ENCODE measurements at places on chromosomes 1 and 21.

DNA sequence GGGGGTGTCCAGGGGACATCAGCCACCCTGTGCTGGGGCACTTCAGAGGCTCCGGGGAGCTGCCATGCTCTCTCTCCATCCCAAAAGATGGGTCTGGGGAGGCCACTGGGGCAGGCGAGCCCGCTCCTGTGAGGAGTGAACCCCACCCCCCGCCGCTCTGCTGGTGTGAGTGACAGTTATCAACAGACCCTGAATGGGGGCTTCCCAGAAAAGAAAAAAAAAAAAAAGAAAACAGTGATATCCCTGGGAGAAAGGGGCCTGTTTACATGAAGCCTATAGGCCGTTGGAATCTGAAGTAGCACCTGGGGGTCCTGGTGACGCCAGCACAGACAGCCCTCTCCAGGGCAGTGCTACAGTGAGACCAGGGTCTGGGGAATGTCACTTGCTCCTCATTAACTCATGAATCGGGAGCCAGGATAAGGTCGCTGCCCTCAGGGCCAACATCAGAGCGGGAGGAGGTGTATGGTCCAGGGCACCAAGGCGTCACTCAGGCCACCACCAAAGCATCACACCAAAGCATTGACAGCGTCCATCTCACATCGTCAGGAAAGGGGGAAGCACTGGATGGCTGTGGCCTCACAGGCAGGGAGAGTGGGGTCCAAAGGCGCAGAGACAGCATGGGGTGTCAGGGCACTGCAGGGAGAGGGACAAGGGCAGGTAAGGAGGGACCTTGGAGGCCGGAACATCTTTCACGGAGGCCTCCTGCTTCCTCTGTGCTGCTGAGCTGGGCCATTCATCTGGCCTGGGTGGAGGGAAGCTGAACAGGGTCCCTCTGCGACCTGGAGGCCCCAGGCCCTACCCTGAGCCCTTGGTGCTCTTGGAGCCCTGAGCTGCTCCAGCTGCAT lies 8.4 kb upstream of the NPHP4 start:
- no peak for DNase-seq

- no peak for DNase-seq
Measured at GRCh38 chr1:194288238-194288637, 1101.8 kb upstream of the B3GALT2 start.

DNA sequence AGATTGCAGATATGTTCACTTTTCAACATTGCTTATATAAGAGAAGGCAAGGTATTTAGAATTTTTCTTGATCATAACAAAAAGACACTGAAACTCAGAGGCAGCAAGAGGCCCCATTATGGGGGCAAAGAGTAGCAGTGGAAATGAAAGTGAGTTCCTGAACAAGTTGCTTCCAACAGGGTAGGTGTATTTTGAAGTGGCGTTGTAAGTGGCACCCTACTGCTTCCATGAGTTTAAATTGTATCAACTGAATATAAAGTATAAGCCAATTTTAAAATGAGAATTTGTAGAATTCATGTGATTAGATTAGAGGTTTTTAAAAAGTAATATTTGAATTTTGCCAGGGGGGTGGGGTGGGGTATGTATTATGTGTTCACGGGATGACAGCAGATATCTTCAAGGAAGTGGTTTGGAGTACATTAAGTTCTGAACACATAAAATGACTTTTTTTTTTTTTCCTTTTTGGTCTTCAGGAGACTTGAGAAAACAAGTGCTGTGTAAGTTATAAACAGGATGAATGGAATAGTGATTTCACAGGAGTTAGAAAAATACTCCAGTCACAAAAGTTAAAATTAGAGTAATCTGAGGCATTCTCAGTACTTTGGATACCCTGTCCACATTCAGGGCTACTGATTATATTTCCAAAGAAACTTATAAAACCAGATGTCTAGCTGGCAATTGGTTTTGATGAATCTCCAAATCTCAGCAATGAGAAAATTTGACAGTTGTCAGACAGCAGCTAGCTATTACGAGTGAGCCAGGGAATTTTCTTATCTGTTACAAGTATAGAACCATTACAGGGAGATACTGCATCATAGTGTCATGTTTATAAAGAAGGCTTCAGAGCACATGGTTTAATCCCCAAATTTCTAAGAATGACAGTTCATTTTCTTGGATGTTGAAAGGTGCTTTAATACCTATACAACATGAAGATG lies 182.0 kb downstream of the ST6GALNAC3 start:
- DNase-seq = no peak

DNA sequence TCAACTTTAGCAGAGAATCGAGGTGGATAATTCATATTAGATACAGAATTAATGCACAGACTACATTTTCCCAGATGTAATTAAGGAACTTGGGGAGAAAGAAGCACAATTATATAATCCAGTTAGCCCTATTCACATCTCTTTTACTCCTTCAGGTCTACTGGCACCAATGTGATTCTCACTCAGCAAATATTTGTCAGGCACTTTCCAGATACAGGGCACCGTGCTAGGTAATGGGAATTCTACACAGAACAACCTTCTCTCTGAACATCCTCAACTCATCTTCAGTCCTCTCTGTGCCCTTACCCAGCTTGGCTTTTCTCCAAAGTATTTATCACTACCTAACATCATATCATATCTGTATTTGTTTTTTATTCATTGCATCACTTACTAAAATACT lies 15.6 kb upstream of the PROX1 start:
- no peak for DNase-seq

- DNase-seq = no peak
Measured at GRCh38 chr1:240004086-240004749, 87.5 kb upstream of the FMN2 start.

DNA sequence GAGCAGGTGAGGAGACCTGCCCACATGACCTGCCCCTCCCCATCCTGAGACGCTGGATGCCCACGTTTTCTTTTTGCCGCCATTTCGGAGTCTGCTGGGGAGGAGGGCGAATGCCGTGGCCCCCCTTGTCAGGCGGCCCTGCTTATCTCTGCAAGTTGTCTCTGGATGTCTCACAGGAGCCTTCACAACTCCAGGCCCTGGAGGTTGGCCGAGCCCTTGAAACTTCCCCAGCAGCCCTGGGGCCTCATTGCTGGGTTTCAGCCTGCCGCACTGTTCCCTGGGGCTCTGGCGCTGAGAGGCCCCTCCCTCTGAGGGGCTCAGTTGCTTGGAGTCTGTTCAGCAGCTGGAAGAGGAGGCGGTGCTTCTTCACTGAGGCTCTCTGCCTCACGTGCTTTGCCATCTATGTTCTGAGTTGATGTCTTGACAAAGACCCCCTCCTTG lies 29.8 kb upstream of the ZBTB21 start:
- DNase-seq = no peak

GRCh38 chr1:194474701-194475100 lies 1288.3 kb upstream of the B3GALT2 start:
- DNase-seq = no peak

DNA sequence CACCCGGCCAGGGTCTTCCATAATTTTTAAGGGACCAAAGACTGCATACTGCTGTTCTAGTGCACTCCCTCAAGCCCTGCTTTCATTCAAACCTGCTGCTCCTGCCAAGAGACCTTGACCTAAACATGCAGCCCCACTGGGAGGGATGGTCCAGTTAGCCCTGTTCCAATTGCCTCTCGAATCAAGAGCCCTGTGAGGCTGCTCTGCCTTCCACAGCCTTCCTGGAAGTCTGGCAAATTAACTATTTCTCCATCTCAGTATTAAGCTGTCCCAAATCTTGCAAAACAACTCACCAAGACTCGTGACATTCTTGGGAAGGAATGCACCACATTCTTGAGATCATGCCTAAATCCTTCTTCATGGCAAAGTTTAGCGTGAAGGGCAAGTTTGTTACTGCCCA lies 231.3 kb downstream of the C1orf94 start:
- DNase-seq = no peak

DNA sequence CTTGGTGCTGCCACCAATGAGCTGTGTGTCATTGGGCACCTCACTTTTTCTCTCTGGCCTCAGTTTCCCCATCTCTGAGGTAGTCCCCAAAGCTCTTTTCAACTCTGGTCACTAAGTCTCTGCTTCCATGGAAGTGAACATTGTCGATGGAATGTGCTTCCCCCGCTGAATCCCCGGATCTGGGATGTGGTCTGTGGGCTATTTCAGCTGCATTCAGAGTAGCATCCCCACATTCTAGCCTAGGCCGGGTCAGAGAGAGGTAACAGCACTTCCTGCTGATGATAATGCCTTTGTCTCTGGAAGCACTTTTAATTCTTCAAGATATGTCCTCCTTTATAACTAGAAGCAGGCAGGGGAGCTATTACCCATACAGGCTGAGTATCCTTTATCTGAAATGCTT lies 29.8 kb downstream of the RASSF5 start:
- no peak for DNase-seq

DNA sequence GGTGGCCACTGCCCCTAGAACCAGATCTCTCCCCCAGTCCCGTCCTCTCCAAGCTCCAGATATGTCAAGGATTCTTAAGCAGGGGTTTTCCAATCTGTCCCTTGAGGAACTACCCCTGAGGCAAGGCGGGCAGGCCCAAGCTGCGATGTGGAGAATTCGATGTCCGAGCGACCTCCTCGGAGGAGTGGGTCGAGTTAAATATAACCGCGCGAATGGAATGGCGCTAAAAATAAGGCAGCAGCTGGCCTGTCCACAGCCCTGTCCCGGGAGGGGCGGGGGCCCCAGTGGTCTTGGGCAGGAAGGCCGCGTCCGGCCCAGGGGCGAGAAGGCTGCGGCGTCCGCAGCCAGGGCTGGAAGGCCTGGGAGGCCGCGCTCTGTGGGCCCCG lies 5.8 kb upstream of the FOXD3 start:
- DNase-seq = no peak

GRCh38 chr1:5029136-5029535 lies 374.7 kb downstream of the AJAP1 start:
- DNase-seq = no peak

GRCh38 chr1:209786146-209786545 lies 1.8 kb upstream of the C1orf74 start:
- no peak for DNase-seq

DNA sequence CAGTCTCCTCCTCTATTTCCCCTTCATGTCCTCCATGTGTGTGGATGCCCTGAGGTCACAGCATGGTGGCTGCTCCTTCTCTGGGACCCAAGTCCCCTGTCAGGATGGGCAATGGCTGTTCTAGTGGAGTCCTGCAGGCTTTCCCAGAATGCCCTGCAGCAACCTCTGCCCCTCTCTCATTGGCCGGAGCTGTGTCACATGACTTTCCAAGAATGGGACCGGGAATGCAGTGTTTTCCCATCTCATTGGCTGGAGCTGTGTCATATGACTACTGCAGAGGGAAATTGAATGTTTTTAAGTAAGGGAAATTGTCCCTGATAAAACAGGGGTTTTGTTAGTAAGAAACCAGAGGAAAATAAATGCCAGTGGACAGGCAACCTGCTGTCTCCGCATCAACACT lies 365.9 kb downstream of the PTPRU start:
- DNase-seq = no peak

Measured in NCI-H1092 (cell line).